AG04450 (cell line): ENCODE measurements at places on chromosomes 1 and 21. TPM values are rescaled to one million over a fixed set of nuclear protein-coding genes. Genes with fewer than 3 reads are reported as not detected.
A peak's percentile ranks its signal among the peaks of the same experiment; 100 is the strongest.

The BMP8A gene
- polyA plus RNA-seq: not detected in 2 replicates

The DISP3 gene
- 0.02 and 0.05 TPM in 2 replicates for polyA plus RNA-seq

The SYCP1 gene
- not detected in 2 replicates for polyA plus RNA-seq

The PRELP gene
- polyA plus RNA-seq: 0.65 and 0.68 TPM in 2 replicates

The DEPDC1 gene
- 4.9 and 9.8 TPM in 2 replicates for polyA plus RNA-seq

The AMY2A gene
- not detected in 2 replicates for polyA plus RNA-seq

The SYNC gene
- 50.4 and 65.1 TPM in 2 replicates for polyA plus RNA-seq

The NPPA gene
- not detected in 2 replicates for polyA plus RNA-seq

The C1QTNF12 gene
- polyA plus RNA-seq: 0.21 and 0.51 TPM in 2 replicates

The SKI gene
- 6.7 and 9.0 TPM in 2 replicates for polyA plus RNA-seq

The TTC13 gene
- 8.1 and 10.6 TPM in 2 replicates for polyA plus RNA-seq

GRCh38 chr1:159752135-159752580 lies 28.6 kb upstream of the DUSP23 start:
- DNase-seq: no peak

DNA sequence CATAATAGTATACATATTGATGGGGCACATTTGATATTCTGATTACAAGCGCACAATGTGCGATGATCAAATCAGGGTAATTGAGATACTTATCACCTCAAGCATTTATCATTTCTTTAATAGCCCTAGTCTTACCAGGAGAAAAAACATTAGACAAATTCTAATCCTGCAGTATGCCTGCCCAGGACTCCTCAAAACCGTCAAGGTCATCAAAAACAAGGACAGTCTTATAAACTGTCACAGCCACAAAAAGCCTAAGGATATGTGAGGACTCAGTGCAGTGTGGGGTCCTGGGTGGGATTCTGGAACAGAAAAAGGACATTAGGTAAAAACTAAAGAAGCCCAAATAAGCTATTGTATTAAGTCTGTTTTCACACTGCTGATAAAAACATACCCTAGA lies 19.1 kb downstream of the CAPN9 start:
- DNase-seq: no peak

GRCh38 chr1:31936278-31936980 lies 1.7 kb downstream of the PTP4A2 start:
- no peak for DNase-seq

- DNase-seq: no peak
Measured at GRCh38 chr1:64699327-64699726, 45.5 kb upstream of the RAVER2 start.

GRCh38 chr1:197915862-197916499 lies 1.2 kb upstream of the LHX9 start:
- no peak for DNase-seq

GRCh38 chr1:36008546-36009197 lies 75.2 kb upstream of the TEKT2 start:
- DNase-seq: peak; percentile 18

DNA sequence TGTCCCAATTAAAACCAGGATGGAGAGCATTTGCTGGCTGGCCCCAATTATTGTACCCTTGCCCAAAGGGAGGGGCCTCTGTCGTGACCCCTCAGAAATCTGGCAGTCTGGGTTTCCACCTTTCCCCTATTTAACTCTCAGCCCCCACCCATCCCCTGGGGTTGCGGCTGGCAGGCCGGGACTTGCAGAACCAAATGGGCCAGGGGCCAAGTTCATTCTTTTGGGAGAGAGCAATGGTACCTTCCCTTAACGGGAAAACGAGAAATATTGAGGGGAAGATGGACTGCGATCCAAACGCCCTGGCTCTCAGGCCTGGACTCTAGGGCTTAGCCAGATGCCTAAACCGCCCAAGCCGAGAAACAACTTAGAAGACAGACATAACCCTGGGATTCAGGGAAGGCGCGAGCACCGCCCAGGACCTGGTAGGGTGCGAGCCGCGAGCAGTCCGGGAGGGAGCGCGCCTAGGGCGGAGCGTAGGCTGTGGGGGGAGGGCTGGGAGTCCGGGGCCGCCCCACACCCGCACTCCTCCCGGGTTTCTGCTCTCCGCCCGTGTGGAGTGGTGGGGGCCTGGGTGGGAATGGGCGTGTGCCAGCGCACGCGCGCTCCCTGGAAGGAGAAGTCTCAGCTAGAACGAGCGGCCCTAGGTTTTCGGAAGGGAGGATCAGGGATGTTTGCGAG lies at the start of gene SLC27A3:
TSS of gene SLC27A3 (plus strand) at position 628 of the 678 bp plus-strand sequence. CDS start 91 bp downstream, outside the sequence.
- DNase-seq: no peak

DNA sequence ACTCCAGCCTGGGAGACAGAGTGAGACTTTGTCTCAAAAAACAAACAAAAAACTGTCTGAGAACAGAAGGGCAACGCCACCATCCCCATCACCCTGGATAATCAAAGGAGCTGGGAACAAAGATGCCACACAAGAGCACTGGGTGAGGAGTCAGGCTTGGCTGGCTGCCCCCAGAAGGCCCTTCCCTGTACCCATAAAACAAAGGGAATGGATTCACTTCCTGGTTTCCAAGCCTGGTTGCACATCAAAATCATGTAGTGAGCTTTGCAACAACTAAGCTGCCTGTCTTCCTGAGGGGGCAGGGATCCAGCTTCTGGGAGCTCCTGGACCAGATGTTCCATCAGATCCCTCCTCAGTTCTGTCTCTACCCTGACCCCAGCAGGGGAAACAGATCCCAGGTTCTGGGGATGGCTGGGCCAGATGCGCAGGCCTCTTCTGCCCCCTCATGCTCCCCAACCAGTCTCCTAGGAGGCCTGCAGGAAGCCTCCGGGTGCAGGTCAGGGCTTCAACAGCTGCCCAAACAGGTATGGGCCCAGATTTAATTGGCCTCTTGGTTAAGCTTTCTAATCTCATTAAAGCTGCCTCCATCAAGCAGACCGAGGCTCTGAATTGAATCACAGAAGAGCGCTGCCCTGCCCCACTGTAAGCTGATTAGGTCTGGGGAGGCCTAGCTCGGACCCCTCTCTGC lies 97.8 kb downstream of the MRPL37 start:
- no peak for DNase-seq

DNA sequence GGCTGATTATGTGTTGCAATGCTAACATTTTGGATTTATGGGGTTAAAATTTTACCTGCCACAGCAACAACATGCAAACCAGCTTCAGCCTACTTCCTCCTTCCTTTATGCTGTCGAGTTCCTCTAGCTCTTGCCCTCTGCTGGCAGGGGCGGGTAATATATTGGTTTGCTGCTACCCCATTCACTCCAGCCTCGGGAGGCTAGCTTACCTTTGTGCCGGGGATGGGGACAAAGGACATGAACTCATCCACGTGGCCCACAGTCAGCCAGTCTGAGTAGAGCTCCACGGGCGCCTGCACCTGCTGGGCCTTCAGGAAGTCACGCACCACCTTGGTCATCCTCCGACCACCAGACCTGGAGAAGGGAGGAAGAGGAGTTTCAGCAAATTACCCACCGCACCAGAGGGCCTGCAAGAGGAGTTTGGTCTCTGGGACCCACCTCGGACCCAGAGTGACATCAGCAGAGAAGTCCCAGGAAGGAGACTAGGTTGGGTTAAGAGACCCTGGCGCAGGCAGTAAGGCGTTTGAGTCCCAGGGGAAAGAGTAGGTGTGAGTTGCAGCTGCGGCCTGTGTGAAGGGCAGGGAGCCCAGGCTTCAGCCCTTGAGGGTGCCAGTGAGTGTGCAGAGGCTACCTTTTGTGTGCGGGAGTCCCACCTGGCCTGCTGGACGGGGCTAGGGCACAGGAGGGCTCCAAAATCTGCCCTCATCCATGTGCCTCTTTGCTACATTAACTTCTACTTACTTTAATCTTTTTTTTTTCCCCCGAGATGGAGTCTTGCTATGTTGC lies 21.8 kb upstream of the SDHB start:
- DNase-seq: no peak

- DNase-seq: no peak
Measured at GRCh38 chr1:81430236-81430938, 370.3 kb upstream of the ADGRL2 start.

DNA sequence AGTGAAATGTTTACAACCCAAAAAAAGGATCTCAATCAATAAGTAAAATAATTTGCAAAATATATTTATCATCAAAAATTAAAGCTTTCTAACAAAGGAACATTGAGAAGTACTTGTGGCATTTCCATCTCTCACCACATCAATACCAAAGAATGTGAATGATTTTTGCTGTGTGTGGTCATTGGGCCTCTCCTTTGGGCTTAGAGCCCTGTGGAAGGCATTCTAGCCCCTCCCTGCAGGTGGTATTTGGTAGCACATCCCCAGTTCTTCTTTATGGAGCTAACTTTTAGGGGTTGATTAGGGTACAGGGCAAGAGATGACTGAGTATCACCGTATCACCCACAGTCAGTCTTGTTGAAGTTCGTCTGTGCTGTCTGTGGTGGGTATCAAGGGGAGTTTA lies 294.1 kb upstream of the SGIP1 start:
- DNase-seq: no peak

DNA sequence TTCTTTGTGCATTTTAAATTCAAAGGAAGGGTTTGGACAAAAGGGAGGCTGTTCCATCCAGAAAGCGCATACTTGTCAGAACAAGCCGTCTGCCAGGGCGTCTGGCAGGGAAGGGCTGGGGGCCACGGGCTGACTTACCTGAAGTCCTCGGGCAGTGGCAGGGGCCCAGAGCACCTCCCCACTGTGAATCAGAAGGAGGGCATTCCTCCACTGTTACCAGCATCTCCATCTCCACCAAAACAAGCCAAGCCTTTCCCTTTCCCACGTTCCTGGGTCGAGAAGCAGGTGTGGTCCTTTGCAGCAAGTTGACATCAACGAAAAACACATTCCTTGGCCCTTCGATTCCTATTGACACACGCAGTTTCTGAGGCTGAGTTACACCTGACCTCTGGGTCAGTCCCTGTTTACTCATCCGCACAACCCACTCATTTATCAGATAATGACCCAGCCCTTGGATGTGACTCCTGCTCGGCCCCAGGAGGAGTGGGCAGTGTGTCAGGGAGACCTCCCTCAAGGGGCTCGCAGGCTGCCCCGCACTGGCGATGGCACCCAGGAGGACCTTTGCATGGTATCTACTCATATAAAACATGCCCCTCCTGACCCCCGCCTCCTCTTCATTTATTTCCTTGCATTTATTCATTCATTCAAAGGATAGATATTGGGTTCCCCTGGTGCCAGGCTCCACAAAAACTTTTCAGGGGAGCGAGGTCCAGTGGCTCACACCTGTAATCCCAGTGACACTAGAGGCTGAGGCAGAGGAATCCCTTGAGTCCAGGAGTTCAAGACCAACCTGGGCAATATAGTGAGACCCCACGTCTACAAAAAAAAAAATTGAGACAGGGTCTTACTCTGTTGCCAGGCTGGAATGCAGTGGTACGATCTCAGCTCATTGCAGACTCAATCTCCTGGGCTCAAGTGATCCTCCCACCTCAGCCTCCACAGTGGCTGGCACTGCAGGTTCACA lies 60.2 kb downstream of the TOMM20 start:
- DNase-seq: no peak

DNA sequence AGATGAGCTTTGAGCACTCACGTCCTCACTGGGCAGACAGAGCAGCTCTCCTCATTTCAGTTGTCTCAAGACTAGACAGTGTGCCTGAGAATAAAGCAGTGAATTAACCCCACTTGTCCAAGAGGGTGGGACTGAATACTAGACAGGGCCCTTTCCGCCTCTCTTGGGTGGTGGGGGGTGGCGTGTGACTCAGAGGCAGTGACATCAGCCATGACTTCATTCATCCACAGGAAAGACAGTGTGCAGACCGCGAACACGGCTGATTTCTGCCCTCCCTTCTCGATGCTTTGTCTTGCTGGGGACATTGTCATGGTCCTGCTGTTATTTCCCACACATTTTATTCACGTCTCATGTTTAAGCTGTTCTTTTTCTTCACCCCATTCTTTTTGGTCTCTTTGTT lies 64.9 kb downstream of the FGGY start:
- no peak for DNase-seq

- no peak for DNase-seq
Measured at GRCh38 chr21:46215436-46216131, 13.0 kb downstream of the LSS start.

- DNase-seq: no peak
Measured at GRCh38 chr1:164223378-164223777, 335.6 kb upstream of the PBX1 start.

DNA sequence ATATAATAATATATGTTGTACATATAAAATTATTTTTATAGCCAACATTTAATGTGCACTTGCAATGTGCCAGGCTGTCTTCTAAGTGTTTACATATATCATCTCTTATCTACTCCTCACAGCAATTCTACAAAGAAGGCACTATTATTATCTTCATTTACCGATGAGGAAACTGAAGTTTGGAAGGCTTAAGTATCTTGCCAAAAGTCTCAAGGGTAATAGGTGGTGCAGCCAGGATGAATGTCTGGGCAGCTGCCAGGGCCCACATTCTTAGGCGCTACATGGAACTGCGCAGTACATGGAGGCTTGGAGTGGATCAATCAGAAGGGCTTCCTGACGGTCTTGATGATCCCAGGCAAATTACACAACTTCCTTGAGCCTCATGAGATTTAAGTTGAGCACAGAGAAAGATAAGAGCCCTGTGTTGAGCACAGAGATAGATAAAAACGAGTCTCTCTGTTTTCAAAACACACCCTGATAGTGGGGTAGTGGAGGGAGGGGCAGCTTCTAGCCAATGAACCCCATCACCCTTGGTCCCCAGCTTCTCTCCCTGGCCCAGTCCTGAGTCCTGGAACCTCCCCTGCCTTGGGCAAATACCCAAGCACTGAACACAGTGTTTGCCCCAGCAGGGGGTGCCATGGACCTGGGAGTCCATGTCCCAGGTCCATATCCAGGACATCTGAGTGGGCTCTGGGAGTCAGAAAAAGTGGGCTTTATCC lies 9.2 kb downstream of the POU3F1 start:
- DNase-seq: no peak

DNA sequence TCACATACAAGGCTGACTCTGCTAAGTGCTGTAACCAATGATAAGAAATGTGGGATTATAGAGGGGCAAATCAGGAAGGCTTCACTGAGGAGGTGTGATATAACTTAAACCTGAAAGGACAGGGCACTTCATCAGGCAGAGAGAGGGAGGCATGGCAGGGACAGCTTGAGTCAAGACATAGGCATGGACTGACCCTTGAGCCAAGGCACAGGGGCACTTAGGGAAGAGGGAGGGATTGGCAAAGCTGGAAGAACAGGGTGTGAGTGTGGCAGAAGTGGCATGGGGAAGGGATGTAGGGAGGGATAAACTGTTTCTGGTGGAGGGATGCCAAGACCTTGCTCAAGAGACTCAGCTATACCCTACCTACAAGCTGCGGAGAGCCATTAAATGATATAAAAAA lies 81.3 kb downstream of the PLXNA2 start:
- DNase-seq: no peak

DNA sequence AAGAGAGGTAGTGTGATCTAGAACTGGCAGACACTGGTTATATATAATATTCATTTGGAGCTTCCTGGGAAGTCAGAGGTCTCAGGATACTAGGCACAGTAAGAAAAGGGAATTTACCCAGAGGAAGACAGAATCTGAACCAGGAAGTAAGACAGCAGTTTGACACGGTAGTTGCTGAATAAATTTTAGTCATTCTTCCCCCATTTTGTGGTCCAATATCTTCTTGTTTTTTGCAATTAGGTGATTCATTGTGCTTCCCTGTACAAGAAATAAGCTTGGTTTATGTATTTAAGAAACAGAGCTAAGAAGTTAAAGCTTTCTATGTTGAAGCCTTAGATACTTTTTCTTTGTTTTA lies 1.3 kb downstream of the TMEM167B start:
- no peak for DNase-seq

GRCh38 chr1:115145226-115145625 lies 55.9 kb upstream of the TSPAN2 start:
- no peak for DNase-seq

GRCh38 chr1:45545019-45545493 lies 5.6 kb upstream of the AKR1A1 start:
- no peak for DNase-seq

- DNase-seq: no peak
Measured at GRCh38 chr1:73899311-73899710, 298.7 kb downstream of the LRRIQ3 start.
